Stimulated activated CD4-positive, alpha-beta T cell treated with anti-CD3 and anti-CD28 coated beads, Interleukin-1b, Interleukin-23, amount 100 ng/mL, for 24 hours (primary cell): ENCODE measurements at places on chromosomes 5 and 9.

DNA sequence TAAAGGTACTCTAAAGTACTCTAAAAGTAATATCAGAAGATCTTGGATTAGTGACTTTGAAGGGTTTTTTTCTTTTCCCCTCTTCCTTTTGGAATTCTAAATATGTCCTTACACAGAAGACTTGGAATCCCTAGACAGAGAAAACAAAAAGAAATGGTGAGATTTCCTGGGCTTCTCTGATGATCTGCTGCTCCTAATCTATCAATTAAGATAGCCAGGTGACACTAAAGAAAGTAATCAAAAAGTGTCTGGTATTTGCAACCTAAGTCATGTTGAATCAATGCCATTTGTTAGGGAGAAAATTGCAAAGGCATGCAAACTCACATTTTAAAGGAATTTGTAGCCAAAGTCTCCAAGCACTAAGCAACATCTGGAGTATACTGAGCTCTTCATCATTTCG is 29.5 kb upstream of the MYO10 start:
- no peak for DNase-seq

GRCh38 chr5:58760222-58760621 is 177.3 kb downstream of the RAB3C start:
- DNase-seq: no peak

- DNase-seq: no peak
These were observed 46.5 kb downstream of the IRX2 start for GRCh38 chr5:2704806-2705645.

DNA sequence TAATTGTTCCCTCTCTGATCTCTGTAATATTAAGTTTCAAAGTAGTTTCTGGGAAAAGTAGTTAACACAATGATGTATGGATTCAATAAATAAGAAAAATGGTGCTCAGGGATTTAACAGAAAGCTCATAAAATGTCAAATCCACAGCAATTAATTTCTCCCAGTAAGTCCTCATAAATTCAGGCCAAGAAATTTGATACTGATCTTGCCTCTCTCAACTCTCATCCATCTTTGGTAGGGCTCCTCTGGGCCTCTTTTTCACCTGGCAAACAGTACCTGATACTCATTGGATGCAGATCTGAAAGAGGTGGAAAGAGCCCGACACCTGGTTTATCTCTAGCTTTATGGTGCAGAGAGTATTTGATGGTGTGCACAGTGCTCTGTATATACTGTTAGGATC is 106.1 kb downstream of the STK32A start:
- no peak for DNase-seq

GRCh38 chr9:87793292-87793691 is 67.4 kb downstream of the CTSL start:
- DNase-seq: no peak

- DNase-seq: no peak
These were observed 96.8 kb downstream of the C9orf50 start for GRCh38 chr9:129523943-129524581.

DNA sequence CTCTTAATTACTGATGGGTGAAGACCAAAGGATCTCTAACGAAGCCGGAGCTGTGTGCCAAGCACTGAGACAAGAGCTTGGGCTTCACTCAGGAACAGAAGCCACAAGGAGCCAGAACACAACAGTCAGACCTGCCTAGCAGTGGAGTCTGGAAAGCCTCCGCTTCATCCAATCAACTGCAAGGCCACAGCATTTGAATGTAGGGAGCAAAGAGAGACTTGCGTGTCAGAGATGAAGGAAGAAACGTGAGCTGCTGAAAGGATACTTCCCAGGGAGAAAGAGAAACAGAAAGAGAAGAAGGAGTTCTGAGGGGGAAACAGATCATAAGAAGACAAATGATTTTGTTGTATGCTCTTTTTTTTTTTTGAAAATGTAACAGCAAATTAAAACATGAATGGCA is 43.5 kb downstream of the DDX31 start:
- no peak for DNase-seq
